ENCODE measurements at places on chromosomes 12 and 14. TPM values are rescaled to one million over a fixed set of nuclear protein-coding genes. Genes with fewer than 3 reads are reported as not detected.

The CRIP1 gene
- total RNA-seq = 85.6 TPM

The FAM222A gene
- total RNA-seq = 0.78 TPM

The CLEC12A gene
- not detected for total RNA-seq

The GPR132 gene
- total RNA-seq = not detected

The SOAT2 gene
- not detected for total RNA-seq

The CPNE8 gene
- total RNA-seq = 47.3 TPM

The VASH1 gene
- 1.0 TPM for total RNA-seq

The SPATS2 gene
- 30.4 TPM for total RNA-seq

The ANKRD33 gene
- not detected for total RNA-seq

DNA sequence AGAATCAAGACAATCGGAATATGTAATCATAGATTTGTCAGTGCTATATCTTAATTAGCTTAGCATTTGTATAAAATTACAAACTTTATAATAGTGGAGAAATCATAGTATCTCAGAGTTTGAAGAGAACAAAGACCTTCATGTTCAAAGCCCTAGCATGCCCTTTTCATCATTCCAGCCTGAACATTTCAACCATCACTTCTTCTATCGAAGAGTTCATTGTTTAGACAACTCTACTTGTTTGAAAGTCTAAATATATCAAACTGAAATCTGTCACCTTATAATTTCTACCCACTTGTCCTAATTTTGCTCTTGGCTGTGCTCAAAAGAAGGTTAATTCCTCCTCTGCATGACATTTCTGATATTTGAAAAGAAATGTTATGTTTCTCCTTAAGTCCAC is 325.9 kb downstream of the GPHN start:
- DNase-seq = no peak

GRCh38 chr12:88955531-88955930 is 375.3 kb upstream of the KITLG start:
- DNase-seq = no peak

DNA sequence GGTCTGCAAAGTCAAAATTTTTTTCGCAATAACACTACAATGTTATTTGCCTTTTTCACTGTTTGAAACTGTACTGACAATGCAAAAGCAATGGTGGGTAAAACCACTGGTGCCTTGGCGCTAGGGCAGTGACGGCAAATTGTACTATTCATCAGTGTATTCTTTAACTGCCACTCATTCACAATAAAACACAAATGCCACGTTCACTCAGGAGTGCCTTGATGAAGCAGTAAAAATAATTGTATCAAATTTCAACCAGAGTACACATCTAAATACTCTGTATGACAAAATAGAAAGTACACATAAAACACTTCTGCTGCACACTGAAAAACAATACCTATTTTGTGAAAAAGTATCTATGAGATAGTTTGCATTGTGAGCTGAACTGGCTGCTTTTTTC is 17.8 kb downstream of the DCAF5 start:
- DNase-seq = no peak

DNA sequence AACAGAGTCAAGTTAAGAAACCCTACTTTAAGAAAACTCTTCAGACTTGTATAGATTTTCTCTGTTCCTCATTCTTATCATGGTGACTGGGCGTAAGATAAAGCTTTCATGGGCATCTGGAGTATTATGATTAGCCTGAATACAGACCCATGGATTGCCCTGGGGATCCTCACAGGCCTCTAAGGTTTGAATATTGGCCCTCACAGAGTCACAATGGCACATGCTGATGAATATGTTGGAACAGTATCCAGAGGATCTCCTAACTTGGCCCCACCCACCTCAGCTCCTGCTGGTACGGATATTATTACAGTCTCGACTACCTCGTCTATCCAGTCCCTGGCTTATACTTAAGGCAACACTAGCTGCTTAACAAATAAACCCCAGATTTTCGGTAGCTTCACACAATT is 8.1 kb downstream of the OSBPL8 start:
- no peak for DNase-seq

DNA sequence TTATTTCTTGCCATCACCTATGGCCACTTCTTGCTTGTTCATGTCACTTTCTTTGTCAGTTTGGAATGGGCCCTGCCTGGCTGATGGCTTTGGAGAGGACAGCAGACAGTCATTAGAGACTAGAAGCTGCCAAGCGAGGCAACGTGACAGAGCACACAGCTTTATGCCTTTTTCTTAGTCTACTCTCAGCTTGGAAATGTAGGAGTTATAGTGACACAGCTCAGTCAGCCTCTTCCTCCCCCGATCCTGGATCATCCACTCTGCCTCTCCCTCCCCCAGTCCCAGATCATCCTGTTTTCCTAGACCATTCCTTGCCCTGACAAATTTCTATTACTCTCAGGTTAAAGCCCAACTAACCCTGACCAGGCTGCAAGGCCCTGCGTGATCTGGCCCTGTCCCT is 26.6 kb downstream of the ETV6 start:
- DNase-seq = no peak

DNA sequence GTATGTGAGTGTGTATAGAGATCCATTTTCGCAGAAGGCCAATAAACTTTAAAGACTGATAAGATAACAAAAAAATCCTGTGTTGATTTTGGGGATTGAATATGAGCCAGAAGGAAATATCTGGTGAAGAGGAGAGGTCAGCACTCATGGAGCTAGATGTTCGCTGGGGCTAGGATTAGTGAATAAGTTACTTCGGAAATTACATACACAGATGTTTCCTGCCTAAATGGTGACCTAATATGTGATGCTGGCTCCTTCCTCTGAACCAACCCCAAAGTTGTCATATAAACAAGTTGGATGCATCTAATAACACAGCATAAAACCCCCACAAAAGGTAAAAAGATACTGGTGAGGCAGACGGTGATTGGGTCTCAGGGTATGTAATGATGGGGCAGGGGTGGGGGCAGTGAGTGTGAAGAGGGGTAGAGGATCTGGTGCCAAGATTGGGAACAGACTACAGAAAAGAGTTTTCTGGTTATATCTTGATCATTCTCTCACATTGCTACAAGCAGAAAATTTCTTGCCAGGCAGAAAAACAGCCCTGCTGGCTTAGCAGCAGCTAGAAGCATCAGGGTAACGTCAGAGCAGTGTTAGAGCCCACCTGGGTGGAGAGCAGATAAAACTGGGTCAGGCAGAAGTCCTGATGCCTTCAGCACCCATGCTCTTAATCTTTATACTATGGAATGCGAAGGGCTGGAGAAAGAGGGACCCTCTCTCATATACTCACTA is 140.4 kb upstream of the GZMB start:
- no peak for DNase-seq

GRCh38 chr12:116551151-116551550 is 8.0 kb upstream of the MAP1LC3B2 start:
- DNase-seq = no peak

DNA sequence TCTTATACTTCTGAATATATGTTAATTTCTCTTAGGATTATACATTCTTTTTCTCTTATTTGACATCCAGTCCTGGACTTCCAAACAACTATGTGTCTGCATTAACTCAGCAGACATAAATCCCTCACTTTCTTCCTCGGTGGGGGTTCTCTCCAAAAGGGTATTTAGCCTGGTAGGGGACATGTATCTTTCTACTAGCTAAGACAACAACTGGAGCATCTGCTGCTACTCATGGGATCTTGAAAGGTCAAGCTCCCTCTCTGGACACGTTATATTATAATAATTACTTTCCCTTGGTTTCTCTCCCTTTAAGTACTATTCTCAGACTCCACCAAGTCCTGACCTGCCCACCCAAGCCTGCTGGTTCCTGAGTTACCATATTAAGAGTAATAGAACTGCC is 983.7 kb upstream of the FLRT2 start:
- no peak for DNase-seq

- no peak for DNase-seq
These were observed 3.4 kb upstream of the OTUB2 start for GRCh38 chr14:94022532-94023411.

GRCh38 chr12:49811136-49811535 is 17.1 kb downstream of the NCKAP5L start:
- no peak for DNase-seq

DNA sequence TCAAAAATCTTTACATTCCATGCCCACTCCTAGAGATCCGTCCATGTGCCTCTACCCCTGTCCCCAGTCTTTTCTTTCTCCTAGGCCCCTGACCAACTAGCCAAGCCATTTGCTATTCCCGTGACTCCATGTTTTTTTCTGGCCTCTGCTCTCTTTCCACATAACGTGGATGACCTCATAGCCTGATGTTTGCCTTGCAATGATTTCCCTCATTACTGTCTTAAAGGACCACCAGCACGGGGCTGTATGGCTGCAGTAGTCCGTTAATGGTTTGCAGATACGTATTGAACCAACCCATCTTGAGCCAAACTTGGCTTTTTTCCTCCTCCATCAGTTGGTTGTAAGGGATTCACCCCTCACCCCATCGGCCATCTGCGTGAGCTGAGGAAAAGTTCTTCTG is 226.0 kb downstream of the PCNX1 start:
- DNase-seq = no peak

GRCh38 chr14:96078625-96079016 is 39.5 kb downstream of the C14orf132 start:
- no peak for DNase-seq

DNA sequence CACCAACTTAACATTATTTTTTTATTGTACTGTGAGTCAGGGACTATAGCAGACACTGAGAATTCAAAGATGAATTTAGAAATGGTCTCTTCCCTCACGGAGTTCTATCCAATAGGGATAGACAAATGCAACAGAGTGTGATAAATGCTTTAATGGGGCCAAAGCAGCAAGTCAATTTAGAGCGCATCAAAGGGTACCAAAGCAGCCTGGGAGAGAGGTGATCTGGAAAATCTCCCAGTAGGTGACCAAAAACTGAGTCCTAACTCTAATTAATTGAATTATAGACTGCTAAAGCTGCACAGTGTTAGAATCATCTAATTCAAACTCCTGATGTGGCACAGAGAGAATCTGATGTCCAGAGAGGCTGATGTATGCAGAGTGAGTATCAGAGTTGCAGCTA is 2.6 kb downstream of the LIN7A start:
- DNase-seq = no peak

- DNase-seq = no peak
These were observed 91.0 kb downstream of the SLC8A3 start for GRCh38 chr14:70097576-70098249.

GRCh38 chr12:124520265-124520701 is 47.1 kb downstream of the NCOR2 start:
- DNase-seq = no peak

DNA sequence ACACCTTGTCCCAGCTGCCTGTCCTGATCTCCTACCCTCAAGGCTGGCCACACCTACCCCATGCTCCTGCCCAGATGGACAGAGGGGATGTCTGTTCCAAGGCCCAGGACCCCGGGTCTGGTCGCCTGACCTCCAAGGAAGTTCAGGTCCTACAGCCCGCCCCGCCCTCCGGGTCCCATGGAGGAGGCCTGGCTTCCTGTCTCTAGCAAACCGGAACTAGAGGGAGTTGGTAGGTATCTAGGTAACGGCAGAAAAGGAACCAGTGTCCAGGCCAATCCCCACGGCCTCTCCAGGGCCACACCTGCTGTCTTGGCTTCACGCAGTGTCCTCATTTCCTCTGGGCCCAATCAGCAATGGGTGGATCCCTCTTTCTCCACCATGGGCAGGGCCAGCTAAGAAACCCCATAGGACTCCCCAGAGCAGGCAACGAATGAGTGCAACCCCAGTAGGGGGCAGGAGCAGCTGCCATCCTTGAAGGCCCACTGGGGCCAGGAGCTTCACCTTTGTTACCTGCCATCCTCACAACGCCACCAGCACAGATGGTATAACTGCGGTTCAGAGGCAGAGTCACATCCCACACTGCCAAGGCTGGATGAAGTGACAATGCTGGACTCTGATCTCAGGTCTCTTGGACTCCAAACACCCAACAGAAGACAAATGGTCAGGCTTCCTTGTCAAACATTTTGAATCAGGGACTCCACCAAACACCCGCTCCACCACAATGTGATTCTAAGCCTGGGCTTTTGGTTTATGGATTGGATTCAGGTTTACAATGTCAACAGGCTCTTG is 25.1 kb upstream of the RPLP0 start:
- DNase-seq = no peak

Data from NCI-H460 (cell line).